ENCODE measurements at places on chromosomes 5 and 9. TPM values are rescaled to one million over a fixed set of nuclear protein-coding genes. Genes with fewer than 3 reads are reported as not detected.
A peak's percentile ranks its signal among the peaks of the same experiment; 100 is the strongest.

GRCh38 chr5:157993986-157994691, 135.2 kb upstream of the CLINT1 start:
- peak; percentile 58 for DNase-seq

GRCh38 chr5:140570058-140570457, 5.4 kb downstream of the SLC35A4 start:
- DNase-seq, result peak; percentile 9

- DNase-seq, result no peak
Measured at GRCh38 chr5:154896562-154897165, 38.2 kb downstream of the CNOT8 start.

DNA sequence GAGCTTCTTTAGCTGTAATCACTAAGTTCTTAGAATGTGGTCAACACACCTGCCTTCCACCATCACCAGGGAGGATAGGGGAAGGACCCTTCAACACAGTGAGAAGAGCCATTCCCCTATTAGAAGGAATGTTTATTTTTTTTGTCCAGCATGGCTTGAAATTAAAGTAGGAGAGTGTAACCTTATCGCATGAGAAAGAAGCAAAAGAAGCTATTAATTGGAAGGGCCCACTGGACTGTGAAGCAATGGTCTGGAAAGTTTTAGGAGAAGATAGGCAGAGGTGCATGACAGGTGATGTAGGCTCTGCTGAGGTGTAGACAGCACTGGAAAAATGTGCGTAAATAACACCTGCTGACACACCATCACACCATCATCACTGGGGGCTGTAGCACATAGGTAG, 1526.0 kb downstream of the MAT2B start:
- no peak for DNase-seq

- DNase-seq, result no peak
Measured at GRCh38 chr5:122498163-122498562, 186.1 kb downstream of the SNCAIP start.

DNA sequence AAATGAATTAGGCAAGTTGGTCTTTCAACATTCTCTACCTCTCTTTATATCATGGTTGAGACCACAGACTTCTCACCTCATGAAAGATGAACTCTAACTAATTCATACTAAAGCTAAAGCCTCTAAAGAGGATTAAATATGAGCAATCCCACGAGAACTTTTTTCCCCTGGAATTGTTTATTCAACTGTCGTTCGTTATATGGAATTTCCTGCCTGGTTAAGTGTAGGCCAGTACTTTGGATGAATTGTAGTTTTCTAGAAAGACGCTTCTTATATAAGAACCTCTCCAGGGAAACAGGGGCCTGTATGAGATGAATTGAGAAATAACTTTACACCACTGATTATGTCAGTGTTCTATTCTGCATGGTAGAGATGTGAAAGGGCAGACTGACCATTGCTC, 42.9 kb downstream of the PDCD1LG2 start:
- peak; percentile 16 for DNase-seq

DNA sequence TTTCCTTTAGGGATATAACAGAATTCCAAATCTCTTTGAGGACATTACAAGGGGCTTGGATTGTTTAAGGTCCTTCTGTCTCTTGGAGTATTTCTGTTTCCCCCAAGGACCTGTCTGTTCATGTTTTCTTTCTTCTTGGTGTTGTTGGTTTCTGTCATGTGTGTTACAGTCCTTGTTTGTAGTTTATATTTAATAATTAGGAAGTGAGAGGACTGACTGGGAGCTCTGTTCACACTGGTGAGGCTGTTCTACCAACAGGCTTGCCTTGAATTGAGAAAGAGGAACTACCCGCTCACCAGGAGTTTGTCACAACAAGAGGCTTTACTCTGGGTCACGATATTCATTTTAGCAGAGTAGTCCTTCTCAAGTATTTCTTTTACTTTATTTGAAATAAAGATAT, 119.2 kb upstream of the SV2C start:
- no peak for DNase-seq

- no peak for DNase-seq
Measured at GRCh38 chr9:20262611-20263010, 359.7 kb downstream of the MLLT3 start.

DNA sequence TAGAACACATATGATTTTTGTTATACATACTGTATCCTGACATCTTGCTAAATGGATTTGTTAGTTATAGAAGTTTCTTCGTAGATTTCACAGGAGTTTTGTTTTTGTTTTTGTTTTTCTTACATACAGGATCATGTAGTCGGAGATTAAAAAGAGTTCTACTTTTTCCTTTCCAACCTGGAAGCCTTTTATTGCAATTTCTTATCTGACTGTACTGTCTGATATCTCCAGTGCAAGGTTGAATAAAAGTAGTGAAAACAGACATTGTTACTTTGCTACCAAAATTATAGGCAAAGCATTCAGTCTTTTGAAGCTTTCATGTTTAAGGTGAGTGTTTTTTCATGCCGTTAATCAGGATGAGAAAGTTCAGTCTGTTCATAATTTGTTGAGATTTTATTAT, 117.4 kb upstream of the PRSS3 start:
- DNase-seq, result no peak

GRCh38 chr9:25677301-25678146, 720 bp downstream of the TUSC1 start:
- DNase-seq, result peak; percentile 79

- peak; percentile 69 for DNase-seq
Measured at GRCh38 chr5:93226202-93226735, 354.8 kb downstream of the NR2F1-AS1 start.

Gene NXNL2
- total RNA-seq, result 0.27 TPM

Gene ANKRD31
- 0.03 TPM for total RNA-seq

Gene ANKRD34B
- not detected for total RNA-seq

Gene ALG2
- total RNA-seq, result 28.3 TPM

Gene TAF11L5
- not detected for total RNA-seq

Gene SAXO1
- not detected for total RNA-seq
